HS-5 (cell line): ENCODE measurements at places on chromosomes 5 and 9.

- DNase-seq: no peak
These were observed 289.2 kb upstream of the PTGER4 start for GRCh38 chr5:40390281-40391149.

DNA sequence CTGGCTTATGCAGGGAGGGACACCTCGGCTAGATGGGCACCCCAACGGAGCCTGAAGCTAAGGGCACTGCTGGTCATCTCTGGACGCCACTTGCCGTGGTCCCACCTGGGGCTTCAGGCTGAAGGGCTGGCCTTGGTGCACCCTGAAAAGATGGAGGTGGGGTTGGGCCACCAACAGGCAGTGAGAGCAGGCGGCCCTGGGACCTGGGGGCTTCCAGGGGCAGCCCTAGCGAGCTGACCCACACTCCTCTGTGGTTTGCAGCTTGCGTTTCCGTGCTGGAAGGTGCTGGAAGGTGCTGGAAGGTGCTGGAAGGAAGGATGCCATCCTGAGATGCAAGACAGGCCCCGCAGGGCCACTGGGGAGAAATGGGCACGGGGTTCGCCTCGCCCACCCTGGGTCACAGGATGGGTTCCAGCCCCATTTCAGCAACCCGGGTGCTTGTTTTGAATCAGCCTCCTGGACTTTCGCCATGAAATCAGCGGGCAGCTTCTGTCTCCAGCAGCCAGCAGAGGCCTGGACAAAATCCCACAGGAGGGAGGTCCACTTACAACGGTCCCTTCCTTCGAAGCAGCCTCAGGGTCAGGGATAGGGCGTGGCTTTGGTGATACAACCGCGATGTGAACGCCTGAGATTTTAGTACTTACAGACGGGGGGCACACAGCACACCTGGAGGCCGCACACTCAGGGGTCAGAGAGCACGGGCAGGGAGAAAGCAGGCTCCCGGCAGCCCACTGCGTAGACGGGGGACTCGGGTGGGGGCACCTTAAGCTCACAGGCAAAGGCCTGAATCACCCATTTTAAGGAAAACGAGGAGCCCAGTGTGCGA, 303.1 kb upstream of the IRX4 start:
- DNase-seq: no peak

DNA sequence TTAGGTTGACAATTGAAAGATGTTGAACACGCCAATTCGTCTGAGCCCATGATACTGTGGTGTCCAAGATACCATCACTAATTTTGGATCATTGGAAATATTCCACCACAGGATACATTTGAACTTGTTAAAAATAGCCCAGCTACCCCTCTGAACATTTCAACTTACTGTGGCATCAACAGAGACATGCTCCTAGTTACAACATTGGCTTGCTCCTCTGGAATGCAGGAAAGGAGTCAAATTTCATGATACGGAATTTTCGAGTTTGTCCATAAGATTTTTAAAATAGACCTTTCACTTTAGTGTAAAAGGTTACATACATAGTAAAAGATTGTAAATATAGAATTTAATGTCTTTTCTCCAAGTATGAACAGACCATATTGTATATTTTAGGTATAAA, 12.8 kb downstream of the SEMA5A start:
- no peak for DNase-seq

DNA sequence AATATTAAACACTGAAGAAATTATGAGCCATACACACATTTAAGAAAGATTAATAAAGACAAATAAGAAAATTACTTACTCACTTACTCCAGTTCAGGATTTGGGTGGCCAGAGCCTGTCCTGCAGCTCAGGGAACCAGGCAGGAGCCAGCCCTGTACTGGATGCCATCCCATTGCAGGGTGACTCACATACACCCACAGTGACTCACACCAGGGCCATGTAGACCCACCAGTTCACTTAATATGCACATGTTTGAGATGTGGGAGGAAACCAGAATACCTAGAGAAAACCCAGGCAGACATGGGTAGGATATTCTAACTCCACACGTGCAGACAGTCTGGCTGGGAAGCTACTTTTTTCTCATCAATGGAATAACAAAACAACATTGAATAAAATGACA, 49.6 kb upstream of the ADRB2 start:
- peak; percentile 80 for DNase-seq

DNA sequence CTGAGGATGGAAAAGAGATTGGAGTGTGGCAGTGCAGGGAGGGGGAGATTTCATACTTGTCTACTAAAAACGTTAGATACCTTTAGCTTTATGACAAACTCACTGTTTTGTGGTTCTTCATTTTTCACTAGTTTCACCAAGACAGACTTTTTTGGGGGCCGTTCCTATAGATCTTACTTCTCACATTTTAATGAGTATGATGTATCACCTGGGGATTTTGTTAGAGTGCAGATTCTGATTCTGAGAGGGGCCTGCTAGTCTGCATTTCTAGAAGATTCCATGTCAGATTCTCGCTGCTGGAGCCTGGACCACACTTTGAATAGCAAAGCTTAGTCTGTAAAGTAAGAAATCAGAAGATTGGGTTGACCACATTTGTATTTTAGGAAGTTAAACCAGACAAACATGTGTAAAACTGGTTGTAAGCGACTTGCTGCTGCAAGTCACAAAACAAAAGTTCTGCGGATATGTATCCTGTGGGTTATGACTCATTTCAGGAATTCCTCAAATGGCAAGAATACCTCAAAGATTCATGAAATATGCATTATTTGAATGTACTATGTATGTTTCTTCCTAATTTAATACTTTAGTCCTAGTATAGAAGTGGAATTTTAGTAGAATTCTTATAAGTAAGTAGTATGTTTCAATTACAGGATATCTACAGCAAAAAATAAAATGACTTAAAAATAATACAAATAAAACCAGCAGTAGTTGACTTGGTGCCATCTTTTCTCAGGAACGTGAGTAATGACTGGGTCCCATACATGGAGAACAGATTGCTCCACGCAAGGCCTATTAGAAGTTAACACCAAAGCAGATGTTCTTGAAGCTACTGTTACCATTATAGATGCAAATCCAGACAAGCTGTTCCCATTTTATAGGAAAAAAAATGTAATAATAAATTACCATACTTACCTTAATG, 27.8 kb downstream of the NFIL3 start:
- DNase-seq: peak; percentile 82

GRCh38 chr9:134691695-134692572, 50.3 kb downstream of the COL5A1 start:
- DNase-seq: no peak

GRCh38 chr5:636951-637350, 24.8 kb downstream of the CEP72 start:
- DNase-seq: no peak

DNA sequence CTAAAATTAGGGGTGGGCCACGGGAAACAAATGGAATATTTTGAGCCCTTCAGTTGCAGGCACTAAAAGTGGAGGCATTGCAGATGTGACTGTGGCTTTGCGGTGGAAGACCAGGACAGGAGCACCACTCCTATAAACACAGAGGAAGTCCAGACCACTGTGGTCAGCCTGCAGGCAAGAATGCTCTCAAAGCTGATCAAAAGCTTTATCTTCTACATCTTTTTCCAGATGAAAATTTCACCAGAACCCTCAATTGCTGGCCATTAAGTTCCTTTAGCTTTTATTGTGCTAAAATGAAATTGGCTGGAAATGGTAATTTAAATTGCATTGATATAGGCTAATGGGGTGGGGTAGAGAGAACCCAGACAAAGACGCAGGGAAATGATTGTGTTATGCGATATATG, 208.8 kb downstream of the ERCC6L2 start:
- no peak for DNase-seq
